ENCODE measurements at places on chromosomes 7 and 10.
A peak's percentile ranks its signal among the peaks of the same experiment; 100 is the strongest.

GRCh38 chr7:78020874-78021249 lies 222.3 kb downstream of the PHTF2 start:
- no peak for DNase-seq

DNA sequence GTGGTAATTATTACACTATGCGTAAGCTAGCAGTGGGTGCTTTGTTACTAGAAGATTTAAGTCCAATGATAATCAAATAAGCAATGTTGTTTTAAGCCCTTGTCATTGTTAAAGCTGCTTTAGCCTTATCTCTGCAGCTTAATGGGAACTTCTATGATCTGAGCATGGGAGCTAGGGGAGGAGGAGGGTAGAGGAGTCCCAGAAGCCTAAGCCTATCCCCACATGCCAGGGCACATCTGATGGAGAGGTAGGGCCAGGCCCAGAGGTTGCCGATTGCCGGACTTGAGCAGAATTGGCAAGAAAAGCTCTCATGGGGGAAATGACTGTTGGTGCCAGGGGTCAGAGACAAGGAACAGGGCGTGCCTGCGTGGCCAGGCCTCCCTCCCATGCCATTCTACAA lies 13.4 kb downstream of the CUBN start:
- no peak for DNase-seq

GRCh38 chr10:30765616-30766015 lies 136.1 kb upstream of the LYZL2 start:
- DNase-seq: no peak

GRCh38 chr10:28777911-28778310 lies 100.6 kb downstream of the BAMBI start:
- no peak for DNase-seq

- peak; percentile 97 for DNase-seq
These were observed 36.8 kb downstream of the MYOF start for GRCh38 chr10:93445097-93445960.

All from prostate gland (tissue), 2 donors.